ENCODE measurements at places on chromosomes 2 and 18. TPM values are rescaled to one million over a fixed set of nuclear protein-coding genes. Genes with fewer than 3 reads are reported as not detected.

DNA sequence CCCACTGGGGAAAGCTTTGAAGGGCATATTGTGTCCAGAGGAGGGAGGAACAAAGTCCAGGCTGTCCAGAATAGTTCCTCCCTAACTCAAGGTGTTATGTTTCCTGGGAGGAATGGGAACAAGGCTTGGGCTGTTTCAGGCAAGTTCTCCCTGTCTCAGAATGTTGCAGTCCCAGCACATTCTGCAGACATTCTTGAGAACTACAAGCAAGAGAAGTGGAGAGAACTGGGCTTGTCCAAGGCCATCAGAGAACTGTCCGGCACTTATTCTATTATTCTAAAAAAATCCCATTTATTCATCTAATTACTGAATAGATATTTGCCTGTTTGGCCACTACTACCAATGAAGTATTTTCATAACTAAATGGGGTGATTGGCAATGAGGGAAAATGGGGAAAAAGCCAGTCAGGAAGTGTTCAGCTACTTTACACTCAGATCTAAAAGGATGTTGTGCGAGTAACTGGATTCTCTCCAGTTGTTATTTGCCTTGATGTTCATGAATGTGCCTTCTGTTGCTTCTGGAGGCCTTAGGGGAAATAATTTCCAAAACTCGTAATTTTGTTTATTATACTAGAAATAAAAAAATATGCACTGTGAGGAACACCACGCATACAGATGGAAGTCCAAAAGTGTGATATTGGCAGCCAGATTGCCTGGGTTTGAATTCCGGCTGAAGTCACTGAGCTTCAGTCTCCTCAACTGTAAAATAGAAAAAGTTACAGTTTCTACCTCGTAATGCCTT lies 300.1 kb upstream of the RND3 start:
- DNase-seq: no peak

DNA sequence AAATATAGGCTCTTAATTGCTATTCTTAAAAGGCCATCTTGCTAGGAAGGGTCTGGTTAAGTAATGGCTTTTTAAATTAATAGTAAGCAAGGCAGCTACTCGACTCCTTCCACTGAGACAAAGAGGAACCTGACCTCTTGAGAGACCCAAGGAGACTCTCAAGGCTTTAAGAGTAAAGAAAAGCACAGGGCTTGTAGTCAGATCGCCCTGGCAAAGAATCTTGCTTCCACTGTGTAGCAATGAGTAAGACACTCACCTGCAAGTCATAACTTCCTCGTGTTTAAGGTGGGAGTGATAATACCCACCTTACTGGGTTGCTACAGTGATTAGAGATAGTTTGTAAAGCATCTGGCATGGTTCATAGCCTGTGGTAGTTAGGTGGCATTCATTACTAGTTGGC lies 274.5 kb downstream of the TSN start:
- DNase-seq: no peak

DNA sequence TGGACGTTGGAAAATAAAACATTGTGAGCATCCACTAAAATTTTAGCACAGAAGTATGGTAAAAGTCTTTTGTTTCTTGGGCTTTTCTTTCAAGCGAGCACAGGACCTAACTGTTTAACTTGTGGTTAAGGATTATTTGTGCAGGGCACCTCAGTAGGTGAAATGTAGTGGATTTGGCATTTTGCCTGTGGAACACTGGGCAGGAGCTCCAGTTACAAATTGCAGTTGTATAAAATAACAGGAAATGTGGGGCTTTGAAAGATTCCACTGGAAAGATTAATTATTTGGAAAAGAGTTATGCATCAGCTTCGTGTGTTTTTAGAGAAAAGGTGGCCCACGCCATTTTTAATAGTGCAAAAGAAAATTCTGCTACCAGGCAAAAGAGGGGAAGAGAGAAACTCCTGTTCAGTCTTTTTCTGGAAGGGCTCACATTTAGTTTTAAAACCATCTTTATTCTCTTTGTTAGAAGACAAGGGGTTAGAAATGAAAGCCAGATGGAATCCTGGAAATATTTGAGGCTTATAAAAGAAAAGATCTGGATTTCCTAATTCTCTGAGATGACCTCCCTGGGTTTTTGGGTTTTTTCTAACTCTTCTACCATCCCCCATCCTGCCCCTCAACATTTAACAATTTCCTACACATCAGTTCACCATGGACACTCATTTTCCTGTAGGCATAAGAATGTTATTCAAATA lies 144.3 kb upstream of the SERTAD2 start:
- DNase-seq: no peak

DNA sequence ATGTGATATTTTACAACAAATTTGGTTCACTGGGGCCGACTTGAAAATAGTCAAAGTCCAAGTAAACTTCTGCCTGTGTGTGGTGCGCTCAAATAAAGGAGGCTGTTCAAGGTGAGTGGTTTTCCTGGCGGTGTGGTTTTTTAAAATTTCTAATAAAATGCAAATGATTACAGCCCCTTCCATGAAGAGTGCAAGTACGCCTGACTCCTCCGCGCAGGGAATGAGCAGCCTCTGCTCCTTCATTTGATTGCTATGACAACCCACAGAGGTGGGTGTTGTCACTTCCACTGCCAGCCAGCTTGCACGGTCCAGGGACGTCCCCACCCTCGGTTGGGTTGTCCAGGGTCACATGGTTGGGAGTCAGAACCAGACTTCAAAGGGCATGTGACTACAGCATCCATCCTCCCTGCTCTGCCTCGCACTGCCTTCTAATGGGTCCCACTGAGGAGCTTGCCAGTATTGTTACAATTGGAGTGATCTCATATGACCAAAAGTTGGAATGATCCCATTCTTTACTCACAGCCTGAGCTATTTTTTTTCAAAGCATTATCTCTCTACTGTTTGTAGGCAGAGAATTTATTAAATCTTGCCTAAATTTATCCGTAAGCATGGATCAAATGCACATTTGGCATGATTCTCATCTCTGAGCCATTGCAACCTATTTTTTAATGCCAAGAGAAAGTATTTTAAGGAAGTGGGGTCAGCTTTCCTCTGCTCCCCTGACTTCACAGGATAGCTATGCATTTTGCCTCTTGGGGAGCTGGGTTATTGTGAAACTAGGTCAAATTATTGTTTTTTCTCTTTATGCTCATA lies 121.3 kb downstream of the AGAP1 start:
- DNase-seq: peak; percentile 83

GRCh38 chr2:20064841-20065240 lies 13.4 kb upstream of the LAPTM4A start:
- DNase-seq: no peak

Gene ZNG1B
- 45.8 TPM for polyA plus RNA-seq

Gene AKAIN1
- polyA plus RNA-seq: not detected

DNA sequence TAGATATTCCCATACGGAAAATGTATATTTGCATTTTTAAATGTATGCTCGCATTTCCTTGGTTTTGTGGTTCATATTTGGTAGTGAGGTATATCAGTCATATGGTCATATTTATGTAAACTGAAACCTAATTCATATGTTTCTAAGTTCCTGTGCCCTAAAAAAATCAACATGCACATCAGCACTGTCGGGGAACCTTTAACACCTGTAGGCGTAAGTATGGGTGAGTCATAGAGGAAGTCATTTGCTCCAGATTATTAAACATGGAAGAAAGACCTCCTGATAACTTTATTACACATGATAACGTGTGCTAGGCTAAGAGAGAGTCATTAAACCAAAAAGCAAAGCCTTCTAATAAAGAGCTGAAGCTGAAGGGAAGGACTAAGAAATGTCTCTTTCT lies 437.7 kb downstream of the NRXN1 start:
- DNase-seq: no peak

Gene CREG2
- polyA plus RNA-seq: 2.5 TPM

Gene APLF
- 1.2 TPM for polyA plus RNA-seq

DNA sequence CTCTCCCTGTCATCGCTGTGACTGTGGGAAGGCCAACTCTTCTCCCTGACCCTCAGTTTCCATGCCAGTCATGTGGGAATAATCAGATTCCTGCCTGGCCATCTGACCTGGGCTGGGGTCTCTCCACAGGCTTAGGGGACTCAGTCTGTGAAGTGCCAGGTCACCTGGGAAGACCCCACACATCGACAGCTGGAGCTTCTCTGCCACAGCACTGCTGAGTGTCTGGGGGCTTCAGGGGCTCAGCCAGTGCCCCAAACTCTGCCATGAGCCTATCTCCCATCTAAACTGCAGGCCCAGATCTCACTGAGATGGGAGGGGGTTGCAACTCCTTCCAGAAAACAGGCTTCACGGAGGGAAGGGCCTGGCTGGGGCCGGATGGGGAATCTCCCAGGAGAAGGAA lies 42.0 kb upstream of the OTOS start:
- no peak for DNase-seq

Gene CYP27C1
- 4.8 TPM for polyA plus RNA-seq
